ENCODE measurements at places on chromosomes 2 and 18.

DNA sequence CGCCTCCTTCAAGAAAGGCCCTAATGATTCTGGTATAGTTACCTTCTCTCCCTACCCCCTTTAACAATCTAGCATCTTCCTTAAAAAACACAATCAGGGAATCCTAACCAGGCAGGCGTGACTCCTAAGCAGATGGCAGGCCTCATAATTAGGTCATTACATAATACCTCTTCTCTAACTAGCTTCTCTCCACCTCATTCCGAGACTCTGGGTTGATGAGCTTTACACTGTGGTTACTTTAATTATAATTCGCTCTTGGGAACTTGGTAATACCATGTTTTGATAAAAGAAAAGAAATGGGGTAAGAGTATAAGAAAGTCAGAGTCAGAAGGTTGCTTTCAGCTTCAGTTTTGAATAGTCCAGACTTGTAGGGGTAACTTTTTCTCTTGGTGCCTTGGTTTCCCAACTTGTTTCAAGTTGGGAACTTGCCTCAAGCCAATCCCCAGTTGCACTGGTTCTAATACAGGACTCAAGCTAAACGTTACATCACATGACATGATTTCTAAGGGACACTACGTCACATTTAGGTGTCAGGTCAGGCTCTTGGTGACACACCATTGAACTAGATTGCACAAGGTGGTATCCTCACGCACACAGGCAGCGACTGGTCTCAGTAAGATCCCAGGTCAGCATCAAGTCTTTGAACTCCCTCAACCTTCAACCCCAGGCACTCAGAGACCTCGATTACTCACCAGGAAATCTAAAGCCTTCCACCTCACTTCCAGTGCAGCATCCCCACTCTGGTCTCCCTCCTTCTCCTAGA, 59.2 kb downstream of the AAK1 start:
- no peak for DNase-seq

DNA sequence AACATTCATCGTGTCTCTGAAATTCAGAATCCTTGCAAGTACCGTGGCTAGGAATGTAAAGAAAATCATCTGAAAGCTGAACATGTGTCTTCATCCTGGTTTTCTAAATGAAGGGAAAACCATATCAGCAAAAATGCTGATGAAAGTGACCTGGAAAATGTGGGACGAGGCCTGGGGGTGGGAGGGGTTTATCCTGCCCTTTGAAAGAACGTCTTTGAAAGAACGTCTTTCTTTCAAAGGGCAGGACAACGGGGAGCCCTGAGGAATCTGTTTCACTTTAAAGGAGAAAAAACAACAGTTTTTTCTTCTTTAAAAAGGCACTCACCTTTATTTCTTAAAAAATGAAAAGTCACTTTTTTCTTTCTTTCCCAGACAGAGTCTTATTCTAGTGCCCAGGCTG, 185.2 kb downstream of the ALPK2 start:
- DNase-seq: no peak

- DNase-seq: no peak
Measured at GRCh38 chr18:79581911-79582310, 97.7 kb upstream of the CTDP1 start.

GRCh38 chr2:169110916-169111315, 41.6 kb downstream of the DHRS9 start:
- DNase-seq: no peak

- DNase-seq: no peak
Measured at GRCh38 chr2:45156605-45157004, 147.4 kb upstream of the SIX2 start.

GRCh38 chr2:196453613-196454047, 185.9 kb upstream of the CCDC150 start:
- DNase-seq: peak; percentile 13

DNA sequence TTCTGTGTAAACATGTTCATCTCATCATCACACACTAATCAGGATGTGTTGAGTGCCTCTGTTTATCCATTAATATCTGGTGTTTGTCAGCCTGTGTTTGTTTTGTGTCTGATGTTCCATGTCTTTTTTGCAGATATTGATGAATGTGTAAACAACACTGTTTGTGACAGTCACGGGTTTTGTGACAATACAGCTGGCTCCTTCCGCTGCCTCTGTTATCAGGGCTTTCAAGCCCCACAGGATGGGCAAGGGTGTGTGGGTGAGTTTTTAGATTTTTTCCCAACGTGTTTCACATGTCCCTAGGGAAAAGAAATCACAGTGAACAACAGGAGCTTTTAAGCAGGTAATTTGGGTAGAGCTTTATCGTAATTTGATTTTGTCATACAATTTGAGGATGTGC, 133.7 kb upstream of the RASGRP3 start:
- no peak for DNase-seq

DNA sequence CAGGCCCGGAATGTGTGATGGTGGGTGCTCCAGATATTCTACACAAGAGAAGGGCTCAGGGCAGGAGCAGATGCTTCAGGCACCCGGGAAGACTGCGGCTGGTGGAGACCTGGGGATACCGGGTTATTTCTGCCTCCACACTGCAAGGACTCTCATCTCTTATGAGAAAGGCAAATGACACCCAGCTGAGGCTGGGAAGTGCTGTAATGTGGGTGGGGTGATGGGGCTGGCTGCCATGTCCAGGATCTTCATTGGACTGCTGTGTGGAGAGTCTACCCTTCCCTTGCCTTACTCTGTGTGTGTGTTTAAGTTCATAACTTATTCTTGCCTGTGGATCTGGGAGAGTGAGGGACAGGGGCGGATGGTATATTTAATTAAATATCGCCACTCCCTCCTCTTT, 124.1 kb downstream of the KLHL29 start:
- DNase-seq: no peak

DNA sequence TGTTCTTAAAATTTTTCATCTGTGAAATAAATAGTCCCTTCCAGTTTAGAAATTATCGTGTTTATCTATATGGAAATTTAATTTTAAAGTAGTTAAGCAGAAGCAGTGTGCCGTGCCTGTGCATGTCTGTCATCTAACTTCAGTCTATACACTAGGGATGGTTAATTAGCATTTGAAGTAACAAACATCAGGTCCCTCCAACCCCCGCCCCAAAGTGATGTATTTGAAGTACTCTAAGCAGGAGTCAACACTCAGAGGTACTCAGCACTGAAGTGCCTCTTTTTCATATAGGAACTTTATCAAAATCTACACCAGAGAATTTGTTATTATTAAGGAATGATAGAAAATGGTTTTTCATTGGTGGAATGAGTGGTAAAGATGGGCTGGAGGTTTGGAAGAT, 33.0 kb downstream of the LANCL1 start:
- DNase-seq: no peak

- no peak for DNase-seq
Measured at GRCh38 chr2:239737144-239737463, 288.0 kb downstream of the NDUFA10 start.

- no peak for DNase-seq
Measured at GRCh38 chr2:10688921-10689807, 611 bp downstream of the NOL10 start.

DNA sequence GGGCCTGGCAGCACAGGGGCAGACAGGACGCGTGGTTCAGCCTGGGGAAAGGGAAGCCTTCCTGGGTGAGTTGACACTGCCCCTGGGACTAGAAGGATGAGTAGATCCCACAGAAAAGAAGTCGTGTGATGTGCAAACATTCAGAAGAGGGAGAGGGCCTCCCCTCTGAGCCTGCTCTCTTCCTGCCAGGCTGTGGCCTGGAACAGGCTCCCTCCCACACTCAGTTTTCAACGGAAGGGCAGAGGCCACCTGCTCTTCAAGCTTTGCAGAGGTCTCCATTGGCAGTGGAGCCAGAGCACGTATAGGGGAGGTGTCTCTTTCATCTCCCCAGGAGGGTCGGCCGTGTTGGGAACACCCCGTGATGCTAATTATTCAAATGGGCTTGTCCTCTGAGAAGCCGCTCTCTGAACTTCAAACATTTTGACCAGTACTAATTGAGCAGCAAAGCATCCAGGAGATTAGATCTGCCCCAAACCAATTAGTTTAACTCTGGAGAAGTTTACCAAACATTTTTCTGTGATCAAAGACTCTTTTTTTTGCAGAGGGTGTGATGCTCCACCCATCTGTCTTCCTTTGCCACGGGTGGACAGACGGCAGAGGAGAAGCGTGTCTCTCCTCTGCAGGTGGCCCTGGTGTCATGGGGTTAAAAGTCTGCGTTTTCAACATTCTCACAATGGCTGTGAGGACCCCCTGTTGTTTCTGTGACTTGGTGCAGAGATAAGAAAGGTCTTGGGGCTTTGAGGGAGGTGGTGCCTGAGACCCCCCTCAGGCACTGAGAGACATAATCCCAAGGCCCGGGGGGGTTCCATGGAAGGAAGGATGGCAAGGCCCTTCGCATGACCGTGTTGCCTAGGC, 29.5 kb upstream of the ODC1 start:
- DNase-seq: no peak

- no peak for DNase-seq
Measured at GRCh38 chr2:65018141-65018582, 29.0 kb downstream of the SLC1A4 start.

GRCh38 chr18:23257686-23258565, 122.6 kb downstream of the CABLES1 start:
- DNase-seq: no peak

DNA sequence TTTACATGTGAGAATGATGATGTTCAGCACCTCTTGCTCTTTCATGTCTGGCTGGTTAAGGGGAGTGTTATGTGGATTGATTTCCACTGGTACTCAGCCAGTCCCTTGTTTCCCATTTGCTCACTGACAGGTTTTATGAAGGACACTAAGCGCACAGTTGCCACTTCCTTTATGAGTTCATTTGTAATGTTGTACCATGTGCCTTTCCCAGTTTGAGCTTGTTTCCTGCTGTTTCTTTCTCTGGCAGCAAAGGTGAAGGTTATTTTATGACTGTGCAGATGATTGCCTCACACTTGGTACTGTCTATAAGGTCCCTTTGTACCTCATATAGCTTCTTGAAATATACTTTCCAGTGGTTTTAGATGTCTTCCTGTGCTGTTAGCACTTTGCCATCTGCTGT, 1700.5 kb upstream of the TMEFF2 start:
- DNase-seq: no peak

DNA sequence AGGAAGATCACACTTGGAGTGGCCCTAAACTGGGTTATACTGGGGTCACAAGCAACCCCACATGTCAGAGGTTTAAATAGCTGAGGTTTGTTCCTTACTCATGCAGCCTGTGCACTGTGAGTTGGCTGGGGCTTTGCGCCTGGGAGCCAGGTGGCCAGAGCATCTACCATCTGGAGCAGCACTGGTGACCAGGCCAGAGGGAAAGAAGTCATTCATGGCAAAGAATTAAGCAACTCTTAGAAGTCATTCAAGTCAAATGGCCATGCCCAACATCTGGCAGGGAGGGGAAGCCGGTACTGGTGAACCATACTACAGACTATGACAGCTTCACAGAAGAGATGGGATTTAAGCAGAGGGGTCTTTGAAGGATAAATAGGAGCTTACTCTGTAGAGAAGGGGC, 90.7 kb downstream of the POLR1A start:
- no peak for DNase-seq

- DNase-seq: no peak
Measured at GRCh38 chr2:217724471-217724870, 278.3 kb downstream of the TNS1 start.

DNA sequence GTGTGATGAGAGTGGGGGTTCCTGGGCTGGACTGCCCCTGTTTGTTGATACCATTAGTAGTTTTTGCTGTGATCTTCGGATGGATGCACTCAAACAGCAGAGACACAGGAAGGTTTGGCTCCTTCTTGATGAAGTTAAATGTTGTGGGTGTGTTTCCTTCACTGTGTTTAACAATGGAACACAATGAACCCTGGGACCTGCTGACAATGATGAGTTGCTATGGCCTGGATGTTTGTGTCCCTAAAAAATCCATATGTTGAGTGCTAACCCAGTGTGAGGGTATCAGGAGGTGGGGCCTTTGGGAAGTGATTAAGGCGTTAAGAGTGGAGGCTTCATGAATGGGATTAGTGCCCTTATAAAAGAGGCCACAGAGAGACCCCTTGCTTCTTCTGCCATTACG, 237.4 kb upstream of the HS6ST1 start:
- DNase-seq: no peak

GRCh38 chr2:112977559-112978056, at the start of gene IL36G:
Gene IL36G (plus strand): TSS chr2:112978006. CDS start chr2:112978639, 633 bp downstream.
- no peak for DNase-seq

GRCh38 chr18:38520786-38521185, 955.2 kb upstream of the CELF4 start:
- no peak for DNase-seq

GRCh38 chr18:61753373-61753772, 139.4 kb downstream of the RNF152 start:
- no peak for DNase-seq

DNA sequence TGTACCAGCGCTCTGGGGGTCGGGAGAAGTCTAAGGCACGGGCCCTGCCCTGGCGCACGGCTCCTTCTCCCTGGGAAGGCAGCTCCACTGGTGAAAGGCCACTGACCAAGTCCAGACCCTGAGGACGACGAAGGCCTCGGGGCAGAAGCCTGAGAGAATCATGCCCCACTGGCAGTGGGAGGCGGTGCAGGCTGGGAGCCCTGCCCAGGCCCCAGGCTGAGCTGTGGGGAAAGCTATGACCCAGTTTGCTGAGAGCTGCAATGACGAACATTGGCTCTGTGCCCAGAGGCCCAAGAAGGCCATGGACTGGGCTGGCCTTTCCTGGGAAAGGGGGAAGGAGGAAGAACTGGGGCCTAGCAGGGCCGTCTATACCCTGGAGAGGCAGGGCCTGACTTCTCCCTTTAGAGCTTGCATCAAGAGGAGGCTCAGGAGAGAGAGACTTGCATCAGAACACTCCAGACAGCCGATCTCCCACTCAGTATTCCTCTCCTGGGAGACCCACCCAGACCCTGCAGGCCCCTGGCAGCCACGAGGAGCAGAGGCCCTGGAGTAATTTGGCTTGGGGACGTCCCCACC, 32.9 kb downstream of the HS1BP3 start:
- DNase-seq: no peak
